ENCODE measurements at places on chromosomes 5 and 9.

GRCh38 chr5:125584140-125584520, 837.7 kb upstream of the ZNF608 start:
- DNase-seq: no peak

GRCh38 chr9:97594381-97594921, 38.7 kb downstream of the TSTD2 start:
- DNase-seq: no peak

GRCh38 chr9:123996731-123997421, 14.7 kb upstream of the LHX2 start:
- DNase-seq: no peak

DNA sequence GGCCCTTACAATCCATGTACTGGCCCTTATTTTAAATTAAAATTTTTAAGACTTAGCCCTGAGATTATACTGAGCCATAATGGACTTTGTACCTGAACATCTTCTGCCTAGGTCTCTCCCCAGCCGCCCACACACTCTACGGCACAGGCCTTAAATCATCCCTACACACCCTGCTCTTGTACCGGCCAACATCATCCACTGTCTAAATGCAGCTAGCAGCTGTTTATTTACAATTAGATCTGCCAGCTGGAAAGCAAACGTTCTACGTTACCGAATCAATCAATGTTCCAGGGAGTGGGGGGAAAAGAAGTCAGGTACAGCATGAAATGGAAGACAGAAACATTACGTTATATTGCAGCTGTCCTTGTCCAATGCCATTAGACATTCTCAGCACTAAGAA, 88.4 kb upstream of the GRAMD2B start:
- no peak for DNase-seq

DNA sequence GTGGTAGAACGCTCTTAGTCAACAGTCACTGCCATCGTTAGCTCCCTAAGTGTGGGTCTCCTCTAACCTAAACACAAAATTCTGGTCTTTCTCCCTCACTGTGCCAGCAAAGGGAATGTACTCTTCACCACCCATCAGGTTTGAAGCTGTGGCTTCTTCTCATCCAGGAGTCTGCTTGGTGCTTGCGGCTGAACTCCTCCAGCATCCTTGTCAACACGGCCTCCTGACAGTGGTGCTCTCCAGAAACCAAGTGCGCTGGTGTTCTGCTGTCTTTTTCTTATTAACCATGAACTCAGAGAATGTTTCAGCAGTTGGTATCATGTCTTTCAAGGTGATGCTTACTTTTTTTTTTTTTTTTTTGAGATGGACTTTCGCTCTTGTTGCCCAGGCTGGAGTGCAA, 23.9 kb upstream of the LPCAT1 start:
- DNase-seq: no peak

DNA sequence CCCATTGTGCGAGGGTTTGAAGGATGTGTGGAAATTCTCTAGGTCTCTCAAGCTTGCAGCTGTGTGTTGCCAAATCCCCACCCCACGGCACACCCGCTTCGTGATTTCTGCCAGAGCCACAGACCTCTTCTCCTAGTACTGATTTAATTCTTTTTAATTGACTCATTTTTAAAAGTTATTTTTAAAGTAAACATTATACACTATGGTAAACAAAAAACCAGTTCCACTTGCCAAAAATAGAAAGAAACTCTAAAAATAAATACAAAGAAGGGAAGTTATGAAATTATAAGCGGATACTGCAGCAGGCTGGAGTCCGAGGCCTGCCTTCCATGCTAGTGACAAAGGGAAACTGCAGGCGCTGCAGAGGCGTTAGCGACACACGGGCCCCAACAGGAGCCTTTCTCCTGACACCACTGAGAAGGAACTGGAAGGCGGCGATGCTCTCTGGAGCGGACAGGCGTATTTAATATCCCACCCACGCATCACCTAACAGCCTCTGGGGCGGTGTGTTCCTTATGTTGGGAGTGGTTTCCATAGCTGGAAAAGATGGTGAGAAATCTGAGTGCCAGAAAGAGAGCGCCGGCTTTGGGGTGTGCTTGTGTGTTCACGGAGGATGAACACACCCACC, 122.5 kb downstream of the COL23A1 start:
- peak; percentile 40 for DNase-seq

DNA sequence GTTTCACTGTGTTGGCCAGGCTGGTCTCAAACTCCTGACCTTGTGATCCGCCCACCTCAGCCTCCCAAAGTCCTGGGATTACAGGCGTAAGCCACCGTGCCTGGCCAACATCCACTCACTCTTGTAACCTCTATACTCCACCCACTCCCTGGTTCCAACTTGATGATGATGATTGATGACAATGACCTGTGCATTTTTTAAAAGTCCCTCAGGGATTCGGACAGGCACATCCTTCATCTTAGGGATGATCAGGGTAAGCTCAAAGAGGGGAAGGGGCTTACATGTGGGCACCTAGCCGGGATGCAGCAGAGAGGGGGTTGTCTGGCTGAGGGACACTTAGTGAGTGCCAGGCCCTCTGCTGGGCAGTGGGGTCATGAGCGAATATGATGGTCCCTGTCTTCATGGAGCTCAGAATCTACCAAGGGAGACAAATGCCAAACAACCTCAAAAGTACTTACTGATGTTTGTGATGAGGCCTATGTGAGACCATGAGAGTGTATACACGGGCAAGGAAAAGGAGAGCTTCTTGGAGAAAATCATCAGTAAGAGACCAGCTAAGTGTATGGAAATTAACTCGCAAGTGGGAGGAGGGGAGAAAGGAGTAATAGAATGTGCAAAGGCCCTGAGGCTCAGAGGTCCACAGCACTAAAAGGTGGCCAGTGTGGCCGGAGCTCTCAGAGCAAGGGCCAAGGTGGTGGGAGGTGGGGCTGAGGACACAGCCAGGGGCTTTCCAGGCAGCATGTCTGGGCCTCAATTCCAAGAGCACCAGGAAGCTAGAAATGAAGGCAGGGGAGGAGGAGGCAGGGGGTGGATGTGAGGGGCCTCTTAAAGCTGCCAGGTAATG, 27.4 kb downstream of the LHX2 start:
- DNase-seq: no peak

GRCh38 chr5:154253807-154254206, 63.3 kb downstream of the GALNT10 start:
- DNase-seq: no peak

DNA sequence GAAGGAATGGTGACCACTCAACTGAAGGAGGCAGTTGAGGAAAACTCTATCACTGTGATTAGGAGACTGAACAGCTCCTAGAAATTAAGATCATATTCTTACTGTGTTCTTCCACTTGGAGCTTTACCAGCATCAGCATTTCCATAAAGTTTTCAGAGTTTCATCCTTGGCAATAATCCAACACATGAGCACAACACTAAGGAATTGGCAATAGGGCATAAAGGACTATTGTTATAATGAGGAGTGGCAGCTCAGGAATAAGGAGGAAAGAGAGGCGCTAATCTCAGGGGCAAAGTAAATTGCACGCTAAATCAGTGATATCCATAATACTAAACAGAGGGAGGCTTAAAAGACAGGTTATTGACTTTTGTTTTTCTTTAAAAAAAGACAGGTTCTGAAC, 338.9 kb downstream of the EFNA5 start:
- DNase-seq: no peak

- DNase-seq: no peak
Measured at GRCh38 chr5:1931604-1932231, 49.0 kb upstream of the IRX4 start.

DNA sequence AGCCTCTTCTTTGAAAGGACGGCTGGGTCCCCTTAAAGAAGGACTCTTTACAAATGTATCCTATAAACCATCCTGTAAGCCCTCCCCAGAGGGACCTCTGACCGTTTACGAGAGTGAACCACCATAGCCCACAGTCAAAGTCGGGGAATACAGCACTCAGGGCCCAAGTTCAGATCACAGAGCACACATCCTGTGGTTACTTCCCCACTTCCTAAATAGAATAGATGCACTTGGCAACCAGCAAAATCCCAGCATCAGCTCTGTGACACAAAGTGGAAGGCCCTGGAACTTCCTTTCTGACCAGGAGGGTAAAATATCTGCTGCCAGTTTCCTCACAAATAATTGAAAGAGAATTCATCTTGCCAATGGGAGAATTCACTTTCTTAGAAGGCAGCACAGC, 6.9 kb upstream of the IGFBPL1 start:
- DNase-seq: no peak

- no peak for DNase-seq
Measured at GRCh38 chr5:154770111-154770510, 14.9 kb downstream of the LARP1 start.
